Activated gamma-delta T cell (primary cell): ENCODE measurements at places on chromosomes 6 and 20.

GRCh38 chr20:52191916-52192718 lies 538 bp upstream of the ZFP64 start:
- DNase-seq: peak; percentile 60

GRCh38 chr20:46150943-46151342 lies 32.8 kb downstream of the CD40 start:
- DNase-seq: no peak

DNA sequence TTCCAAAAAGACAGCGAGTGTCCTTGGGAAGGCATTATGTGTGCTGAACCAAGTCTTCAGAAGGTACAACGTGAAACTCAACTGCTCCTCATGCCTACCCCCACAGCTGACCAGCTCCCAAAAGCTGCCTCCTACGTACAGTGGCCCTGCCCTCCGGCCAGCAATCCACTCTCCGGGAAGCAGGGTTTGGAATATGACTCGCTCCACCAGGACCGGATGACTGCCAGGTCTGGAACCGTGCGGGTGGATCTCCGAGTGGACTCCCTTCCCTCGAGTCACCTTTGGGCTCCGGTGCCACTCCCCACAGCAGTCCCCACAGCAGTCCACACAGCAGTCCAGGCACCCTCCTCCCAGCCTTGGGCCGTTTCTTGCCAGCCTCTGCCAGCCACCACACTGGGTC lies 4.3 kb downstream of the ZBTB46 start:
- DNase-seq: no peak

GRCh38 chr20:21607971-21608725 lies 94.3 kb upstream of the NKX2-2 start:
- DNase-seq: no peak

- no peak for DNase-seq
Measured at GRCh38 chr6:4522453-4522852, 253.8 kb upstream of the CDYL start.

DNA sequence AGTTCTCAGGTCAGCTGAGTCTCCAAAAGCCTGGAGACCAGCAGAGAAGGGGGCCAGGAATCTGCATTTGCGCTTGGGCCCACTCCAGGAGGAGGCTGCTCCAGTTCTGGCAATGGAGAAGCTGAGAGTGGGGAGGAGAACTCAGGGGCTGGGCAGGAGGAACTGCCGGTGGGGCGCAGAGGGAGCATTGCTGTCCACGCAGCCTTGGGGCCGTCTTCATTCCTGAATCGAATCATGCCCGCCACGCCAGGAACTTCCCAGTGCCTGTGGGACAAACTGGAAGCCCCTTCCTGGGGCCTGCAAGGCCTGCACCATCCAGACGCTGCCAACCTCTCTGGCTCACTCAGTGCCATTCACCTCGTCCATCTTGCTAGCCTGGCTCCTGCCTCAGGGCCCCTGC lies 16.9 kb downstream of the RAB44 start:
- DNase-seq: no peak

- DNase-seq: no peak
Measured at GRCh38 chr6:134345789-134346188, 27.9 kb upstream of the SGK1 start.
